Mesangial cell (primary cell): ENCODE measurements at places on chromosomes 2 and 18. TPM values are rescaled to one million over a fixed set of nuclear protein-coding genes. Genes with fewer than 3 reads are reported as not detected.

The PARD3B gene
- 2.0 and 5.5 TPM in 2 replicates for total RNA-seq

The GPR39 gene
- 4.7 and 6.0 TPM in 2 replicates for total RNA-seq

The CD8B2 gene
- not detected in 2 replicates for total RNA-seq

The NOL4 gene
- total RNA-seq, result not detected in 2 replicates

The LRATD1 gene
- total RNA-seq, result 0.49 and 2.8 TPM in 2 replicates

The PROM2 gene
- total RNA-seq, result under 0.01 and 1.0 TPM in 2 replicates

The KCTD1 gene
- total RNA-seq, result 16.6 and 23.2 TPM in 2 replicates

The ARID5A gene
- total RNA-seq, result 19.1 and 26.6 TPM in 2 replicates

The CPSF3 gene
- total RNA-seq, result 32.6 and 47.9 TPM in 2 replicates

The TDRD15 gene
- total RNA-seq, result not detected in 2 replicates

The DBI gene
- total RNA-seq, result 100 and 169 TPM in 2 replicates

The ANKRD39 gene
- 22.1 and 34.7 TPM in 2 replicates for total RNA-seq

The DSG1 gene
- total RNA-seq, result not detected in 2 replicates

The EDAR gene
- 0.16 and 0.51 TPM in 2 replicates for total RNA-seq

The CDKL4 gene
- 0.25 TPM in 1 of 2 replicates, not detected in the other for total RNA-seq

The XDH gene
- total RNA-seq, result 0.51 and 0.81 TPM in 2 replicates
